T-helper 2 cell (primary cell): ENCODE measurements at places on chromosomes 6 and 20.

GRCh38 chr6:84243240-84243639, 15.8 kb upstream of the CEP162 start:
- no peak for DNase-seq

DNA sequence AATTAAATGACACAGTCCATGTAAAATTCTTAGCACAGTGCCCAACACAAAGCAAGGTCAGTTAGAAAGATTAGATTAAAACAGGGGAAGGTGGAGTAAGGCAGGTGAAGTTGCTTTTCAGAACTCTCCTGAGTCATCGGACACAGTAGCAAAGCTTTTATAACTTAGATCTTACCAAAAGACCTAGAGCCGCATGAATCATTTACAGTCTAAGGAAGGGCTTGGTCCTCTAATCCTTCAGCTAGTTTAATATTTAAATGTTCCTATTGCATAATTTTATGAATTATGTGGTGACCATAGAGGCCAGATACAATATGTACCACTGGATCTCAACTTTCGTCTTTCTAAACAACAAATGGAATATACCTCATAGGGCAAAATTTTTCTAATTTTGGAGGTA, 202.1 kb upstream of the SNX9 start:
- DNase-seq, result no peak

- DNase-seq, result no peak
Observed at GRCh38 chr6:73566954-73567591, 46.2 kb upstream of the EEF1A1 start.

DNA sequence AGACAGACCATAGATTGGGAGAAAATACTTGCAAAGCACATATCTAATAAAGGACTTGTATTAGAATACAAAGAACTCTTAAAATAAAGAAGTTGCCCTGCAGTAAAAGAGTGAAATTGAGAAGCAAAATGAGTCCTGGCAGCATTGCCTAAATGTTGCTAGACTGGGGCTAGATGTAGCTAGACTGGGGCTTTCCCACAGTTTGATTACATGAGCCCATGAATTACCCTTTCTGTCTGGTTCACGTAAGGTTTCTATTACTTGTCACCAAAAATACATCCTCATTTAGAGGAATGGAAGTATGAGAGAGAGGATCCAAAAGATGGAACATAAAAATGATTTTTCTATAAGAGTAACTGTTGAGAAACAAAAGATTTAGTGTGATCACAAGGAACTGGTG, 57.6 kb upstream of the CCDC28A start:
- DNase-seq, result no peak

DNA sequence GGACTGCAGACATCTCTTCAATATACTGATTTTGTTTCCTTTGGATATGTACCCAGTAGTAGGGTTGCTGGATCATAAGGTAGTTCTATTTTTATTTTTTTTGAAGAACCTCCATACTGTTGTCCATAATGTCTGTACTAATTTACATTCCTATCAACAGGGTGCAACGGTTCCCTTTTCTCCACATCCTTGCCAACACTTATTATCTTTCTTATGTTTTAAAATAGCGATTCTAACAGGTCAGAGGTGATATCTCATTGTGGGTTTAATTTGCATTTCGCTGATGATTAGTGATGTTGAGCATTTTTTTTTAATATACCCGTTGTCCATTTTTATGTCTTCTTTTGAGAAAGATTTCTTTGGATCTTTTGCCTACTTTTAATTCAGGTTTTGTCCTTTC, 2.0 kb upstream of the TP53RK start:
- DNase-seq, result no peak

DNA sequence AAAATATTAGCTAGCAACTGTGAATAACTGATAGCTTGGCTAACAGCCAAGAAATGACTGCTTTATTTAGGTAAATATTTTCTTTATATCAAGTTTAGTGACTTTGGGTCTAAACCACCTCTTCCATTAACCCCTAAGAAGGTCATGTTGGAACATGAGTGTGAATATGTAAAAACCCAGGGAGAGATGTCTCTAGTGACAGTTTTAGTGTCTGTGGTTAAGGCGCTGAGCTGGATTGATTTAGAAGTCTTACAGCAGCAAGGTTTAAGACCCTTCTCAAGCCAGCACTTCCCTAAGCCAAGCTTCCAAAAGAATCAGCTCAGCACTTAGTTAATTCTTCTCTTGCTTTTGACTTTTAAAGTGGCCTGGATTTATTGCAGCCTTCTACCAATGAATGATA, 11.4 kb upstream of the SIRT5 start:
- DNase-seq, result no peak

- DNase-seq, result no peak
Observed at GRCh38 chr6:18457065-18457737, 70.1 kb downstream of the RNF144B start.

- DNase-seq, result no peak
Observed at GRCh38 chr6:30793521-30794194, 49.3 kb upstream of the IER3 start.

- no peak for DNase-seq
Observed at GRCh38 chr6:105372849-105373182, 30.1 kb downstream of the PREP start.

- DNase-seq, result no peak
Observed at GRCh38 chr6:14861491-14861943, 384.4 kb upstream of the JARID2 start.

DNA sequence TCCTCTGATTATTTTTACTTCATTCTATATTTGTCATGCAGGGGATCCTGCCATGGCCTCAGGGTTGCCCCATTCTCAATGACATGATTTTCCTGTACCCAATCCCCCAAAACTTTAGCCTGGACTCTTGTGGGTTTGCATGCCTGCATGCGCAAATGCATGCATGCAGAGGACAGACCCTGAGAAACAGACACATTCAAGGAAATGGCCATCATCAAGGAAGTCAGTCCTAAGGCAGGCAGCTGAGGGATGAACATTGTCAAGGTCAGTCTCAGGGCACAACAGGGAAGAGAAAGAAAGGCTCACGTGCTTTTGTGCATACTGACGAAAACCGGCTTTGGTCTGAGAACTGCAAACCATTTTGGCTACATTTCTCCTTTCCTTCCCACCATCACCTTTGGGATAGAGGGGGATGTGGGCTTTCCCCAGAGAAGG, 13.1 kb downstream of the NEDD9 start:
- no peak for DNase-seq

- no peak for DNase-seq
Observed at GRCh38 chr20:58993332-58994248, 12.5 kb downstream of the NELFCD start.

DNA sequence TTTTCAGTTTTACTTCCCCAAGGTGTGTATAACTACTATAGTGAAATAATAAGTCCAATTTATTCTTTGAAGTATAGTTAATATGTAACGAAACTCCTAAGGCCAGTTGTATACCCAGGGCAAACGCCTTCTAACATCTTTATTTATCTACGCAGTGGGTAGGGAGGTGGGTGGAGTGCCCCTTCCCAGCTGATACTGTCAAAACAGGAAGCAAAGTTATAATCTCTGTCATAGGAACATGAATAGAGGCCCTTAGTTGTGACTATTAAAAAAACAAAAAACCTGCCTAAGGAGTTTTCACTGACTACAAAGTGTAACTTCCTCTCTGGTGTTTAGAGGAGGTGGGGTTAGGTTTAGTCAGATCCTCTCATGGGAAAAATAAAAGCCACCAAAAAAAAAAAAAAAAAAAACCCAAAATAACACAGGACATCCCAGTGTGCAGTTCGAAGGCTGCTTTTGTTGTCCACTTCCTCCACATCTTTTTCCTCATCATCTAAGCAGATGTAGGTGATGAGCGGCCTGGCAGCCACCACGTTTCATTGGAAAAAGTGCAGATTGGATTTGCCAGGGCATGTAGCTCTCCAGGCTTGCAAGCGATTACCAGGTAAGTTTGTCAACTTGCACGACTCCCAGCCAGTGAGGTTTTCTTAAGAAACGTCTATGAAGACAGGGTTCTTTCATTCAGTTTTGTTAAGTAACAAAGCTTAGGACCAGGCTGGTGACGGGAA, 58.7 kb downstream of the UTRN start:
- peak; percentile 89 for DNase-seq

DNA sequence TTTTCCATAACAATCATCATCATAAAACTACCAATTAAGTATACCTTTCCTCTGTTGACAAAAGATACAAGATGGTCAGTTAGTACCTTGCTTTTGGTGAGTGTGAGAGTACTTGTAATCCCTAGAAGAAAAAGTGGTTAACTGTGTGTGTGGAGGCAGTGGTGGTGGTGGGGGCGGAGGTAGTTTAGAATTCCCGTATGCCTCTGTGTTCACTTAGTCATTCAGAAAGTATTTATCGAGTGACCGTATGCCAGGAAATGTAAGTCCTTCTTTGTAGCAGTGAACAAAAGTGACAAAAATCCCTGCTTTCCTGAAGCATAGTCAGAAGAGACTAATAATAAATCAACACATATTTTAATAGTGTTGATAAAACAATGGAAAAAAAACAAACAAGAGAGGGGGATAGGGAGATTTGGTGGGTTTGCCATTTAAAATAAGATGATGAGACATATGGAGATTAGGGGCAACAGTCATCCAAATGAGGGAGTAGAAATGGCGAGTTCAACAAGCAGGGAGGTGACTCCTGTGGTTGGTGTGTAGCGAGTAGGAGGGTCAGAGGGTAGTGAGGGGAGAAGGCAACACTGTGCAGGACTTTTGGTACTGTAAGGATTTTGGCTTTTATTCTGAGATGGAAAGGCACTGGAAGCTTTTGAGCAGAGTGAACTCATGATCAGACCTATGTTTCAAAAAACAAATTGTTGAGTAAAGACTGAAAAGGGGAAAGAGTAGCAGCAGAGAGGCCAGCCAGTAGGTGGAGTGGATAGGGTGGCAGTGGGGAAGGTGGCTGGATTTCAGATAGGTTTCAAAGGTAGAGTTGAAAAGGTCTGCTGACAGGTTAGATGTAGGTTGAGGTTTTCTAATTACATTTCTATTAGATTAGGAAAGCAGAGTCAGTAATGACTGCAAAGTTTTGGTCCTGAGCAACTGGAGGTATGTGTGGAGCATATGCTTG, 40.3 kb upstream of the SIM1 start:
- no peak for DNase-seq

DNA sequence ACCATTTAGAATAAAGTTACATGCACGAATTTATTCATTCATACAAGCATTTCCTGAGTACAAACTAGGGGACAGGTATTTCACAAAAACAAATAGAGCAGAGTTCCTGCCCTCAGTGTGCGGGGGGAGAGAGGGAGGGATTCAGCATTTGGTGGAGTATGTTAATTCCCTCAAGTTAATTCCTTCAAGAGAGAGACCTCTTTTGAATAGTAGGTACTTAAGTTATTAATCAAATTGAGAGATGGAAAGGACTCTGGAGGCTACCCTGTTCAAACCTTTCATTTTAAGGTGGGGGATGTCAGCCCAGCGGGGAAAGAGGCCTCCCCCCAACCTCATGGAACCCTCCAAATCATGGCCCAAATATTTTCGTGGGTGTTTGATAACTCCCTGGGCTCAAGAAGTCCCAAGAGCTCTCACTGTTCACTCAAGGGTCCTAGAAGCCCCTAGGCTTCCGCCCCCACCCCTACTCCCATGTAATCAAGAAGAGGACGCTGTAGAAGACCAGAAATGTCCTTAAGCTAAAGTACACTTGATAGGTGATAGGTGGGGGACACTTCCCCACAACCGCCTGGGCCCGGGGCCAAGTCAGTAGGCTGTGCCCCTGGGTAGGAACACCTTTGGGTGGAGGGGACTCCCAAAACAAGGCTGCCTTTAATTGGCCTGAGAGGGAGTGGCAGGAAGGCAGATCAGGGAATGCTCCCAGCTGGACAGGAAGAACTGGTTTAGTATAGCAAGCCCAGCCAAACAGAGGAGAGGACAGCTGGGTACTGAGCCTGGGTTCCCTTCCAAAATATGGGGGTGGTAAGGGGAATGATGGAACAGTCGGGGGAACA, 2.9 kb downstream of the SDC4 start:
- no peak for DNase-seq

DNA sequence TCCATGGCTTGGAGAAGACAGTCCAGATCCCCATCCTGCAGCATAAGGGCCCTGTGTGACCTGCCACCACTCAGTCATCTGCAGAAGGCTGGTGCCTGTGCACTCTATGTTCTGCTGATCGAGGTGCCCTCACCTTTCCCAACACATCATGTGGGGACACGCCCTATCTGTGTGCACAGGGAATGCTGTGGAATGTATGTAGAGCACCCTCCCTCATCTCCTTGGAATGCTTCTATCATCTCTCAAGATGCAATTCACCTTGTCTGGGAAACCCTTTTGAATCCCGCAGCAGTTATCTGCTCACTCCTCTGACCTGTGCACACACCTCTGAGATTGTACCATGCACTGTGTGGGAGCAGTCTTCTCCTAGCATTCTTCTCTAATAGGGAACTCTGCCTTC, 207.2 kb upstream of the SSTR4 start:
- no peak for DNase-seq

DNA sequence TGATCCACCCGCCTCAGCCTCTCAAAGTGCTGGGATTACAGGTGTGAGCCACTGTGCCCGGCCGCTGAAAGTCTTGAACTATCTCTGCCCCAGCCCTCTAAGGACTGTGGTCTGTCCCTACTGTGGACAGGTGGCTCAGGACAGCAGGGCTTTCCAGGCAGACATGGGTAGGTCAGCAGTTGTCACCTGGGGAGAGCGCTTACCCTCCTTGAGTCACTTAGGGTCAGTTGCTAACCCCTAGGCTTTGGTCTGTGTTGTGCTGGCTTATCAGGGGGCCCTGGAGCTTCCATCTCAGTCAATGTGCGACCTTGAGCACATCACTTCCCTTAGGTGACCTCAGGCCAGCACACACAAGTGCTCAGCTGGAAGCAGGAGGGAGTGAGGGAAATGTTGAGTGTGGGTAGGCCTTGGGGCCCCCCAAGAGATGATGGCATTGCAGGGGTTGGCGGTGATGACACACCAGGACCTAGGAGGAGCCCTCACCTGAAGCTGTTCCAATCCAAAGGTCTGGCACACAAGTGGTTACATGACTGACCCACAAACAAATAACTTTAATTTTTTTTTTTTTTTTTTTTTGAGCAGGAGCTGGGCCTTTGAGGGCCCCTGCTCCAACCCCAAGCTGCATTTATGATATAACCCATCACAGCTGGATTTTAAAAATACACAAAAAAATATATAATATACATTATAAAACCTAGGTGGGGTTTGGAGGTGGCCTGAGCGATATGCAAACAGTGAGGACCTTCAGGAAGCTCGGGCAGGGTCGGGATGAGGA, 5.1 kb downstream of the RPL10A start:
- no peak for DNase-seq

DNA sequence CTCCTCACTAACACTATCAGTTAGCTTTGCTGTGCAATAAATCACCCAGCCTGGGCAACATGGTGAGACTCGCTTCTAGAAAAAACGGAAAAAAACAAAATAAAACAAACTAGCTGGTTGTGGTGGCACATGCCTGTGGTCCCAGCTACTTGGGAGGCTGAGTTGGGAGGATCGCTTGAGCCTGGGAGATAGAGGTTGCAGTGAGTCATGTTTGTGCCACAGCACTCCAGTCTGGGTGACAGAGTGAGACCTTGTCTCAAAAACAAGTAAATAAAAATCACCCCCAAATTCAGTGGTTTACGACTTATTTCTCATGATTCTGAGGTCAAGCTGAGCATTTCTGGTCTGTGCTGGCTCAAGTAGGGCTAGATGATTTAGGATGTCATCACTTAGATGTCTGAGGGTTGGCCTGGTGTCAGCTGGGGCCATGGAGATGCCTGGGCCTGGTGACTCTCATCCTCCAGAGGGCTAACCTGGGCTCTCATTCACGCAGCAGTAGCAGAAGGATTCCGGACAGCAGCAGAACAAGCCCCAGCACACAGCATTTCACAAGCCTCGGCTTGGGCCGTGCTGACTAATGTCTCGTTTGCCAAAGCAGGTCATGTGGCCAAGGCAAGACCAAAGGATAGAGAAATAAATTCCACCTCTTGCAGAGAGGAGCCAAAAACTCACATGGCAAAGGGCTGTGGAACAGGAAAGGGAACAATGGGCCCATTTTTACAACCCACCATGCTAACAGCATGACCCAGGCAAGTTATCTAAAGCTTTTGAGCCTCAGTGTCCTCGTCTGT, 32.5 kb downstream of the MGME1 start:
- DNase-seq, result no peak
